ENCODE measurements at places on chromosomes 13 and 19. TPM values are rescaled to one million over a fixed set of nuclear protein-coding genes. Genes with fewer than 3 reads are reported as not detected.

The RPS15 gene
- 509 TPM for polyA plus RNA-seq

DNA sequence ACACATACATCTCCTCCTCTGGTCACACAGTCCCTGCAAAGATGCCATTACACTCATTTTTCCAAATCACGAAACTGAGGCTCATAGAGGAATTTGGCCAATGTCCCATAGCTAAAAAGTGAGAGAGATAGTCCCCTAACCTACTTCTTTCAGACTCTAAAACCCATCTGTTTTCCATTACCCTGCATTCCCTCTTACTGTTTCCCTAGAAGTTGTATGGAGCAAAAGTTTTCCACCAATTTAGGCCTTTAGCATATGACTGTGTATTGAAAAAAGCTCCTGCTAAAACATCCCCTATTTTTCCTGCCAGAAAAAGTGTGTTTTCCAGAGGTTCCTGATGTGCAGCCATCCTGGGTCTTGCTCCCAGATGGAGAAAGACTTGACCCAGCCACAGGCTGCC is 16.3 kb downstream of the SERP2 start:
- DNase-seq: no peak

The SMIM44 gene
- polyA plus RNA-seq: 0.33 TPM

The GFY gene
- polyA plus RNA-seq: not detected

DNA sequence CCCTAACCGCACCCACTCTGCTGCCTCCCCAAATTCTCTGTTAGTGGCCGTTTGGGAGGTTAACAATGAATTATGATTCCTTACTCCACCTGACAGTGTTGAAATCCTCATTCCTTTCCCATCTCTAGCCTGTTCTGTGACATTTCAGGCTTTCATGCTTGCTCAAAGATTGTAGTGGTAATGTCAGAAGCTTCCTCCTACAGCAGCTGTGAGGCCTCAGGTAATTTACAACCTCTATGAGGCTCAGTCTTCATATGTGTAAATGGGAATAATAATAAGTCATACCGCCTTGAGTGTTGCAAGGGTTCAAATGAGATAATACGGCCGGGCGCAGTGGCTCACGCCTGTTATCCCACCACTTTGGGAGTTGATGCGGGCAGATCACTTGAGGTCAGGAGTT is 977 bp upstream of the SLC1A5 start:
- DNase-seq: no peak
